ENCODE measurements at places on chromosomes 4 and X.

GRCh38 chr4:14855719-14856061 is 146.6 kb upstream of the CPEB2 start:
- no peak for DNase-seq

- DNase-seq, result no peak
Observed at GRCh38 chrX:105173071-105173470, 47.4 kb downstream of the TEX13A start.

DNA sequence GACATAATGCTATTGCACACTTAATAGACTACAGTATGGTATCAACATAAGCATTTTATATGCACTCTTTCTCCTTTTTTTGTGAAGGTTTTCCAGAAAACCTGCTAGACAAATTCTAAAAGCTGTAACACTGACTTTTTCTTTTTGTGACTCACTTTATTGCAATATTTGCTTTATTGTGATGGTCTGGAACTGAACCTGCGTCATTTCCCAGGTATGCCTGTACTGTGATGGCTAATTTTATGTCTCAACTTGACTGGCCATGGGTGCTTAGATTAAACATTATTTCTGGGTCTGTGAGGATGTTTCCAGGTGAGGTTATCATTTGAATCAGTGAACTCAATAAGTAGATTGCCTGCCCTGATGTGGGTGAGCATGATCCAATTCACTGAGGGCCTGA is 35.5 kb upstream of the LAMP2 start:
- no peak for DNase-seq

DNA sequence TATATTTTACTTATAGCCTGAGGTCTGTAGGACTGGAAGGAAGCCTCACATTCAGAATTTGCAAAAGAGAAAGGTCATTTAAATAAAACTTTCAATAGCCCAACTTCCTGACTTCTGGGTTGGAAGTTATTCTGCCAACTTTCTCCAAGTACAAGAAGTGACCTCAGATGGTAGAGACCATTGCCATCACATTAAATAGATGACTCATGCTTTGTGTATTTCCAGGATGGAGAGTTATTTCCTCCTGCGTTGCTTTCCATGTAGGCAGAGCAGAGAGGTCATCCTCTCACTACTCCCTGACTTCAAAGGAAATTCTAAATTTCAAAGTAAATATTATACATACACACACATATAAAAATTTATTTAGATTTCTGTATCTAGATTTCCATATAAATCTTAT is 73.0 kb upstream of the NR3C2 start:
- no peak for DNase-seq

DNA sequence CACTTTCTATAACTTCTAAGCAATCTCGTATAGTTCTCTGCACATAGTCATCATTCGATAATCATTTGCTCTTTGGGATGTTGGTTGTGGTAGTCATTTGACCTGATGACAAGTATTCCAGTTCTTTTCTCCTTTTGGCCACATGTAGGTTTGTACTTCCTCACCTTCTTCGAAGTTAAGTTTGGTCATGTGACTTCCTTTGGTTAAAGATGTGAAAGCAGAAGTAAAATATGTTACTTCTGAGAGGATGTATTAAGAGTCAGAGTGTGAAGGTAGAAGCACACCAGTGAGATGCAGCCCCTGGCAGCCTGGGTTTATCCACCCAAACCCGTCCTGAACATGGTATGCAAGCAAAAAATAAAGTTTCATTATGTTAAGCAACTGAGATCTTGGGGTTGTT is 48.9 kb upstream of the ZNF518B start:
- no peak for DNase-seq

- DNase-seq, result no peak
Observed at GRCh38 chr4:136748165-136748564, 784.1 kb downstream of the PCDH18 start.

GRCh38 chr4:101651778-101652177 is 138.8 kb upstream of the BANK1 start:
- no peak for DNase-seq

DNA sequence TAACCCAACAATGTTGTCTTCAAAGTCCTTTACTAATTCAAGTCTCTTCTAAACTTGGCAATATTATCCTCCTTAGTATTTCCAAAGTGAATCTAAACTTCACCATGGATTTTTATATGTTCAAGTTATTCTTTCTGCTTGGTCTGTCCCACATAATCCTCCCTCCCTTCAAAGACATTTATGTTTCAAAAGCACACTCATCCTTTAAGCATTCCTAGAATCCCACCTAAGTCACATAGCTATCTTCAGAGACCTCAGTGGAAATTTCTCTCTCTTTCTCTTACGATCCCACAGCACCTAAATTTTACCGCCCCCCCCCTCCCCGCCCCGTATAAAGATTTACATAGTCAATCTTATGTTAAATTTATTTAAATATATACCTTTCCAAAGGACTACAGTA is 314.9 kb upstream of the GRIA3 start:
- DNase-seq, result no peak

- no peak for DNase-seq
Observed at GRCh38 chr4:108193886-108194672, 25.3 kb upstream of the LEF1 start.

DNA sequence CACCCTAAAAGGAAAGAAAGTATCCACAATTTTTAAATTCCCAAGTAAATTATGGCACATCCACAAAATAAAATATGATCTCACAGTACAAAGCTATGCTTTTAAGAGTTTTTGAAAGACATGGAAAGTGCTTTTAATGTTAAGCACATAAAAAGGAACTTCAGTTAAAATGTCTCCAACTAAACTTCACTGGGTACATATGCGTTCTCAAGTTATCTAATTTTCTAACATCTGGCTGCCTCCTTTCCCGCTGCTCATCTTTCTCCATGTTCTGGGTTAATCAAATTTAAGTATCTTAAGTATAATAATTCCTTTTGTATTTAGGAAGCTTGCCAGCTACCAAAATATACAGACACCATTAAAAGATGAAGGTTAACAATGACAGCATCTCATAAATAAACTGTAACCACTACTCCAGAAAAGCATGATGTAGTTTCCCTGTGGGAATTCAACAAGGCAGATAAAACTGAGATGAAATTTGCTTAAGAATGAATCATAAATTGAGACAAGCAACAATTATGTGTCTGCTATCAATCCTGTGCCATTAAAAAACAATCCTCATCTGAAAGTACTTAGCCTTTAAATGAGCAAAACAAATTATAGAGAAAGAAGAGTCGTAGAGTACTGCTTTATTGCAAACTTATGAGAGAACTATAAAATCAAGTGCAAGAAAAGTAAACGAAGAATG is 25.1 kb downstream of the PRSS12 start:
- DNase-seq, result no peak

DNA sequence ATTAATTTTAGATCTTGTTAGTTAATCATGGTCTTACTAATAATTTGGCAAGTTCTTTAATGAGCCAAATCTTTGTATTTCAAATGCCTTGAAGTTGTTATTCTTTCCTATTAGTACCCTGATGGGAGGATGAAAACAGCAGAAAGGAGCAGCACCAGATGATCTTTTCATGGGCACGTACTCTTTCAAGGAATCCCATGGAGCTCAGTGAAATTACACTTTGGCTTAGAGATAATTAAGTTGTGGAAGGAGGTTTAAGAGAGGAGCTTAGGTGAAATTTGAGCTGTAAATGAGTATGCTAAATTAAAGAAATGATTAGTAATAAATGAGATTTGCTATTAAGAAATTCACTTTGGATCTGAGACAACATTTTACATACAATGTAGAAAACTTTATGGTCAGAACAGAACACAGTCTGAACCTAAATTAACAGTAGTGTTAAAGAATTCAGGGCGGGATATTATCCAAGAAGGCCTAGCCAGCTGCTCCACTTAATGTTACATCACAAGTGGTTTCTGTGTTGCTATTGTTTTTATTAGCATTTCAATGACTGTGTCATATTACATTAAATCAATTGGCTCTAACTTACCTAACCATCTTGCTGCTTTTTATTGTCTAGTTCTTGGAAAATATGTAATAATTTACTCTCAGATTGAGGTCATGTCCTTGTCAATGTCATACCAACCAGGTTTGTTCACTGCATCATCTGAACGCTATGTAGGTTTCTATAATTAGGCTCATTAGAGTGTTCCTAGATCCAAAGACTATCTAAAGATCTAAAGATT is 3.9 kb downstream of the MTHFD2L start:
- no peak for DNase-seq

GRCh38 chr4:66562276-66562806 is 892.1 kb upstream of the EPHA5 start:
- DNase-seq, result no peak

- DNase-seq, result no peak
Observed at GRCh38 chr4:184810720-184811119, 15.0 kb downstream of the ACSL1 start.

- DNase-seq, result no peak
Observed at GRCh38 chr4:169220854-169221411, 49.8 kb downstream of the SH3RF1 start.

DNA sequence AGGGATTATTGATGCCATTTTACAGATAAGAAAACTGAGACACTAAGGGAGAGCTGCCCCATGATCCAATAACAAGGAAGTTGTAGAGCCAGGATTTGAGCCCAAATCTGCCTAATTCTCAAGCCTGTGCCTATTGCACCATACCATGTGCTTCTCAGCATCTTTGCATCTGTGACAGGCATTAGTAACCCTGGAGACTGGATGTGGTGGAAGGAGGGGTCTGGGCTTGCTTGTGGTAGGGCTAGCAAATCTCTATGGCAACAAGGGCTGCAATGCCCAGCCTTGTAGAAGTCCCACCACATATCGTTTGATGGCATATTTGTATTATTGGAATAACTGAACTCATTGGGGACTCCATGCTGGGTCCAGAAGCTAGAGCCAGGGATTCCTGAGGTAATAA is 58.1 kb downstream of the RTL5 start:
- DNase-seq, result no peak

DNA sequence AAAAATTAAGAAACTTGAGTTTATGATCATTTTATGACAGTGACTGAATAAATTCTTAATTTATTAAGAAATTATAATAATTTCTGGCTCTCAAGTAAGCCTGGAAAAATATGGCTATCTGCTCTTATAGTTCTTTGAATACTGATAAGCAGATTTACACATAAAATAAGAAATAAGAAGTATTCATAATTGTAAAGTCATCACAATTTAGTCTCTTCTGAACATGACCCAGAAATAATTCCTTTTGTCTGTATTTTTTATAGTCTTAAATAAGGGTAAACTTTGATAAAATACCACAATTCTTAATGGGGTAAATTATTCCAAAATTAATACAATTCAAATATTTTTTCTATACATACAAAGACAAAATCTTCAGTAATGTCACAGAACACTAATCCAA is 72.7 kb downstream of the ANKRD17 start:
- no peak for DNase-seq
